Stimulated activated CD4-positive, alpha-beta T cell treated with anti-CD3 and anti-CD28 coated beads, Interleukin-1b, Interleukin-23, amount 100 ng/mL, for 1 hour (primary cell): ENCODE measurements at places on chromosomes 3 and 15.

GRCh38 chr3:189195302-189195701, 23.5 kb downstream of the TPRG1 start:
- DNase-seq, result no peak

GRCh38 chr3:95508124-95508523, 1306.3 kb upstream of the EPHA6 start:
- no peak for DNase-seq

GRCh38 chr3:133881492-133881891, 14.2 kb downstream of the RAB6B start:
- no peak for DNase-seq

- no peak for DNase-seq
These were observed 59.5 kb upstream of the TGFBR2 start for GRCh38 chr3:30546934-30547333.

DNA sequence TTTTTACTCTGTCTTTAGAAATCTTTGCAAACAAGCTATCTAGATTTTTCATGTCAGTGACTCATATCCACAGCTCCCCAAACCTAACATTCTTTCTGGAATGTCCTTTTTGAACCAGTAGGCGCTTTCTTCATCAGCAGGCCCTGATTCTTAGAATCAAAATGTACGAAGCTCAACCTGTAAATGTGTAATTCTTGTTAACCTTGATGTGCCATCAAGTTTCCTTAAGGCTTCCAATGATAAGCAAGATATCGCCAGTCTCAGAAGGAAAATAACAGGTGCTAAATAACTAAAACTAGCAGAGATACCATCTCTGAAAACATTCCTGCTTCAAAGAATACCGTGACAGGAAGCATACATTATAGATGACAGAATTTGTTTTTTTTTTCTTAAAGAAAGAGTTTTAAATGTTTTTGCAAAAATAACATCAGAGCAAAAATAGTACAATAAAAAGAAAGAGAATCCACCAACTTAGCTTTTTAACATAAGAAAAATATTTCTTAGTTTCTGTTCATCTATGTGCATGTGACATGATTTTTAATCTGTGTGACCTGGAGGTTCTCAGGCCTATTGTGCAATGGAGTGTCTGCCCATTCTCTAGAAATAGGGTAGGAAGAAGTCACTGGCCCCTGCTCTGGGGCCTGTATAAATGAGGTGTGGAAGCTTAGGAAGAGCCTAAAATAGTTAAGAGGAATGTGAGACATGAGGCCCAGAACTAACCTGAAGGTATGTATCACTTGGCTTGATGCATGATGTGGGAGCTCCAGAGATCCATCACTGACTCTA, 14.7 kb upstream of the SECISBP2L start:
- DNase-seq, result no peak

- DNase-seq, result no peak
These were observed 37.1 kb downstream of the QTRT2 start for GRCh38 chr3:114093596-114093995.

GRCh38 chr3:40765884-40766283, 241.1 kb downstream of the ZNF621 start:
- DNase-seq, result no peak

- DNase-seq, result no peak
These were observed 51.1 kb downstream of the PARP15 start for GRCh38 chr3:122628567-122628966.

DNA sequence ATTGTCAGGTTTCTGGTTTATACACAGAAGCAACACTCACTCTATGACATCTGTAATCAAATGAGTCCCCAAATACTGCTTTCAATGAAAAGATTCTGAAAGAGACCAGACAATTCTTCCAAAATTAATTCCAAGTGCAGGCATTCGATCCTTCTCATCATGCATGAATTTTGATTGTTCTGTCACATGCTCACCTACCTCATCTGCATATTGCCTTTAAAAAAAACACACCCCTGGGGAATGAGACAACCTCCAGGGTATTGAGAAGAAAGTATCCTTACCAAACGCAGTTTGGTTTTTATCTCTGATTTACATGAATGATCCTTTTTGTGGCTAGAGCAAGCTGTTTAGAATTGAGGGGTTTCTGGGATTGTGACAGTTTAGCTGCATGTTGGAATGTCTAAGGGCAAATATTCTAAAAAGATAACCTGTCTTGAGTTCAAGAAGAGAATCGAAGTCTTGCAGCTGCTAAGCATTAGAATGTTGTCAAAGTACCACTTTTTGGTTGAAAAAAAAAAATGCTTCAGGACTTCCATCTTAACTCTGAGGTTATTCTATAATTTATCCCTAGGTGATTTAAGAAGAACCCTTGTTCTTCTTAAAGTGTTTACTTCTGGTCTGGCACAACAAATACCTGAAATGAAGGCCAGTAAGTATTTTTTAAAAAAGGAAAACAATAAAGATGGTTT, 653.1 kb downstream of the RBMS3 start:
- no peak for DNase-seq

GRCh38 chr15:68298882-68299381, 21.4 kb downstream of the FEM1B start:
- no peak for DNase-seq

DNA sequence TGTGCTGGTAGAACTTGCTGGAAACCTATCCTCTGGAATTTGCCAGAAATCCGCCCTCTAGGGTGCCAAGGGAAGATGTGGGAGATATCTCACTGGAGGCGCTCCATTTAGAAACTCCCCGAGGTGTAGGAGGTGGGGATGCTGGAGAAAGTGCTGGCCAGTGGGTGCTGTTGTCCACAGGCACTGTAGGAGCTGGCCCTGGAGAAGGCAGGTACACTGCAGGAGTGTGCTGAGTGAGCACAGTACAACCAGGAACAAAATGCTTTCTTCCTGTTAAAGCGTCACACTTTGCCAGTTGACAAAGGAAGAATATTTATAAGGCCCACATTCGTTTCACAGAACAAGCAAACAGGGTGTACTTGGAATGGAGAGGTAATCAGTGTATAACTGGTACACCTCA, 119.9 kb downstream of the CACNA1D start:
- no peak for DNase-seq

- no peak for DNase-seq
These were observed 181.7 kb downstream of the TCF12 start for GRCh38 chr15:57100136-57100539.

DNA sequence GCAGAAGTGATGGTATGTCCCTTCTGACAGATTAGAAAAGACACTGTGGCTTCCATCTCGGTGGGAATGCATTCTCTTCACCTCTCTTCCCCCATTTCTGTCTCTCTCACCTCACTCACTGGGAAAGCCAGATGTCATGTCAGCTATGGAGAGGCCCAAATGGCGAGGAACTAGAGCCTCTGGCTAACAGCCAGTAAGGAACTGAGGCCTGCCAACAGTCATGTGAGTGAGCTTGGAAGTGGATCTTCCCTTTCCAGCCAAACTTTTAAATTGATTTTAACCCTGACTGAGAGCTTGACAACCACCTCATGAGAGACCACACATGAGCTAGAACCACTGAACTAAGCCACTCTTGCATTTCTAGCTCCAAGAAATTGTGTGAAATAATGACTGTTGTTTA, 35.2 kb upstream of the CDAN1 start:
- DNase-seq, result no peak

DNA sequence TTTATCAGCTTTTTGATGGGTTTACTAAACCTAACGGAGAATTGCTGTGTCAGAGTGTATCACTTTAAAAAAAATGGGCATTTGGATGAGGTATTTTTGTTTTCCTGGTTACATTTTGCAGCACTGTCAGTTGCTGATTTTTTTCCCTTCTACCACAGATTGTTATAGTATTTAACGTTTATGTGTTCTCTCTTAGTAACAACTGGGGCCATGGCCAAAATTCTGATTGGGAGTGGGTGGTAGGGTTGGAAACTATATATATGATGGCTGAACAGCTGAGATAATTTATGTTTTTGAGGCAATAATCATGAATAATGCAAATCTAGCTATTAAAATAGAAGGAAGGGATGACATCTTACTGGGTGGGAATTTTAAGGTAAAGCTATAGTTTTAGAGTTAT, 229.4 kb upstream of the SUCLG2 start:
- no peak for DNase-seq

DNA sequence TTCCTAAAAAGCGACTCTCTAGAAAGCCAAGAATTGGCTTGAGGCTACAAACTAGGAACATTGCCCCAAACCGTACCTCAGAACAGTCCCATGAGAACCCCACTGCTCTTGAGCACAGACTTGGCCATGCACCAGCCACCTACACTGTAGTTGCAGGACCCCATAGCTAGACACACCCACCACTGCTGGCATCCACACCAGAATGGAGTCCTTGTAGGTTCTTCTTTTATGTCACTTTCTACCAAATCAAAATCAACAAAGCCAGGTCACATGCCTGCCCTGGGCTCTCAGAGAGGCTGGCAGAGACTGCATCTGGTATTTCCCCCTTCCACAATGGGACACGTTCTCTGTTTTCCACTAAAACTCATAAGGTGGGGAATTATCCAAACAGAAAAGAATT, 290.5 kb downstream of the SHOX2 start:
- DNase-seq, result no peak

DNA sequence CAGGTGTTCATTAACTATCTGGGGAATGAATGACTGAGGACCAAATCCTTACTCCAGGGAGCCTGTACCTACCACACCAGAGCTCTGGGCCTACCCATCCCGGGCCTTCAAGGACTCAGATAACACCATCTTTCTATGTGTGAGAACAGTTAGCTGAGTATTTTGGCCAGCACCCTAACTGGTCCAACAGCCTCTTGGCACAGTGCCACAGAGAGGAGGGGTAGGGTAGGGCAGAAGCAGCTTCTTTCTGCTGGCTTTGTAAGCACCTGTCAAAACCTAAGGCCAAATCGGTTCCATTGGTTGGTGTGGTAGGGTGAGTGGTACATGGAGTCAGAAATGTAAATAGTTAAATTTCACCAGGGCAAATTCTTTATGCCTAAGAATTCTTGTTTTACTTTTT, 26.7 kb downstream of the ISL2 start:
- DNase-seq, result no peak

GRCh38 chr15:67085818-67086636, 20.6 kb downstream of the SMAD3 start:
- DNase-seq, result no peak

GRCh38 chr3:186810336-186810996, 4.2 kb upstream of the RFC4 start:
- no peak for DNase-seq

DNA sequence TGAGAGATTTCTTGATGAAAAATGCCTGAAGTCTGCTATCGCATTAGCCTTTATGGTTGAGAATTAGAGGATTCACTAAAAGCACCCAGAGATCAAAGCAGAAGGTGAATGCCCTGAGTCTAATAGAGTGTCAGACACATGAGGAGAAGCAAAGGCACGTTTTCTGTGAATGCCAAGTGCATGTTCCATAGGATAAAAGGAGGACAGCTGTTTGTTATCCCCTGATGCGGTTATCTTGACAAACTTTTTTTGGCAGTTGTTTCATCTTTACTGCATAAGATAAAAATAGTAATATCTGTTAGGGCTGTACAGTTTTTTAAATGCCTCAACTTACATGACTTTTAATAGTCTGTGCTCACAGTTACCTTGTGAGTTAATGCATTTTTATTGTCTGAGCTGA, 65.3 kb upstream of the CD96 start:
- DNase-seq, result no peak

GRCh38 chr3:112498914-112499711, at the start of gene BTLA:
TSS of gene BTLA (minus strand) at chr3:112499472. CDS start at chr3:112499358, 114 bp downstream.
- DNase-seq, result no peak

GRCh38 chr3:178284181-178284580, 252.1 kb upstream of the KCNMB2 start:
- DNase-seq, result no peak

DNA sequence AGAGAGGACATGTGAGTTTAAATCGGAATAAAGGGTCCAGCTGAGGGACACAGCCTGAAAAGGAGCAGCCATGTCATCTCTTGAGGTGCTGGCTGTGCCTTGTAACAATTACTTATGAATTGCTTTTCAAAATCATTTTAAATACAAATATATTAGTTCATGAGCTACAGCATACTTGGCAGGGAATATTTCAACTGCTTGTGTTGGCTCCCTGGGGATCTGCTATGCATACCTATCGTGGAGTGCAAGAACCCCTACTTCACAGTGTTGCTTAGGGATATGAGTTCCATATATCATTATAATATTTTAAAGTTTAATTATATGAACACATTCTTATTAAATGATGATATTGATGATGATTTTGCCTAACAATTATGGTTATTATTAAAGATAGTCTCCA, 19.1 kb upstream of the P2RY14 start:
- no peak for DNase-seq

GRCh38 chr3:26307787-26308186, 314.8 kb upstream of the LRRC3B start:
- DNase-seq, result no peak

DNA sequence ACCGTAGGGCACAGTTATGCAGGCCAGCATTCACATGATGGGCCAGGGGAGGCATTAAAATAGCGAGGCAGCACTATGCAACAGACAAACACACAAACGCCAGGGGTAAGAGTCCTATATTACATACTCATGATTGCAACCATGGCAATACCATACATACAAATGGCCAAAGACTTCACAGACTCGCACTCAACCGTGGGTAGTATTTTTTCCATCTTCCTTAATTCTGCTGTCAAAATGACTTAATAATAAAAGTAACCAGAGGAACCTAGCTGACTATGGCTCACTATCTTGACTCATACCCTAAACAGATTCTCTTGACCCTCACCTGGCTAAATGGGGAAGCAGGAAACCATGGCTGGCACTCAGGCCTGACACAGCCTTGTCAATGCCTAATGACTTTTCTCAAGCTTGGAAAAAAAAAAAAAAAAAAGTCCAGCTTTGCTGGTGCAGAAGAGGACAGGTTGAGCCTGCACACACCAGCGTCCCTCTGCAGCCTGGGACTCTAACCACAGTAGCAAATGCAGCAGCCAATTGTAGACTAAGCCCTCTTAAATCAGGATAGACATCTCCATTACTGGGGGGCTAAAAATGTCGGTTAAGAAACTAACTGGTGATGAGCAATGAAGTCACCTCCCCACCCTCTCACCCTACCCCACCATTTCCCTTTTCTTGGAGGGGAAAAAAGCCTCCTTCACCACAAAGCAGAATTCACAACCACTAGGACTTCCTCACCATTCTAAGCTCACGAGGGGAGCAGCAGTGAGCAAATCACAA, 23.1 kb downstream of the CCDC12 start:
- DNase-seq, result no peak

- no peak for DNase-seq
These were observed 30.8 kb downstream of the GALNT15 start for GRCh38 chr3:16205156-16205870.

- no peak for DNase-seq
These were observed 196.4 kb upstream of the SLC24A5 start for GRCh38 chr15:47924381-47924780.

GRCh38 chr15:101505610-101506337, 16.3 kb upstream of the PCSK6 start:
- no peak for DNase-seq

- no peak for DNase-seq
These were observed 23.8 kb upstream of the ZBED2 start for GRCh38 chr3:111618945-111619344.

GRCh38 chr3:197736010-197736490, 654 bp downstream of the RUBCN start:
- no peak for DNase-seq

DNA sequence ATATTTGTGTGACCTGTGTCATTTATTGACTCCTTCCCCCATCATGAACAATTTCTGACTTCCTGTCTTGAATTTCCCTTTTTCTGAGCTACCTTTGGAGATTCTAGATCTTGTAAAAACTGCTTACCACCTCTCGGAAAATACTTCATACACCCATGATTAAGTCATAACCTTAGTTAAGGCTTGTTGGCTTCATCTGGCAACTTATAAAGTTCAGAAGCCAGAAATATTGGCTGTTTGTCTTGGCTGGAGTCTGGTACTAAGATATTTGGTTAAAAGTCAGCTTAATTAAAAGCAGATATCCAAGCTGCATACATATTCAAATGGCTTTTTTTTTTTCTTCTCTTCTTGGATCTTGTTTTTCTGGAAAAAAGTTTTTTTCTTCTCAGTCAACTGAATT, 37.3 kb upstream of the B3GALNT1 start:
- no peak for DNase-seq
